ENCODE measurements at places on chromosomes 6 and 20.

DNA sequence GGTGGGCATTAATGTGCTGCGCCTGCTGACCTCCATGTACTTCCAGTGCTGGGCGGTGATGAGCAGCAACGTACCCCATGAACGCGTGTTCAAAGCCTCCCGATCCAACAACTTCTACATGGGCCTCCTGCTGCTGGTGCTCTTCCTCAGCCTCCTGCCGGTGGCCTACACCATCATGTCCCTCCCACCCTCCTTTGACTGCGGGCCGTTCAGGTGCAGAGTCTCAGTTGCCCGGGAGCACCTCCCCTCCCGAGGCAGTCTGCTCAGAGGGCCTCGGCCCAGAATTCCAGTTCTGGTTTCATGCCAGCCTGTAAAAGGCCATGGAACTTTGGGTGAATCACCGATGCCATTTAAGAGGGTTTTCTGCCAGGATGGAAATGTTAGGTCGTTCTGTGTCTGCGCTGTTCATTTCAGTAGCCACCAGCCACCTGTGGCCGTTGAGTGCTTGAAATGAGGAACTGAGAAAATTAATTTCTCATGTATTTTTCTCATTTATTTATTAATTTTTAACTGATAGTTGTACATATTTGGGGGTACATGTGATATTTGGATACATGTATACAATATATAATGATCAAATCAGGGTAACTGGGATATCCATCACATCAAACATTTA is 35.2 kb upstream of the NOP56 start:
- no peak for DNase-seq

DNA sequence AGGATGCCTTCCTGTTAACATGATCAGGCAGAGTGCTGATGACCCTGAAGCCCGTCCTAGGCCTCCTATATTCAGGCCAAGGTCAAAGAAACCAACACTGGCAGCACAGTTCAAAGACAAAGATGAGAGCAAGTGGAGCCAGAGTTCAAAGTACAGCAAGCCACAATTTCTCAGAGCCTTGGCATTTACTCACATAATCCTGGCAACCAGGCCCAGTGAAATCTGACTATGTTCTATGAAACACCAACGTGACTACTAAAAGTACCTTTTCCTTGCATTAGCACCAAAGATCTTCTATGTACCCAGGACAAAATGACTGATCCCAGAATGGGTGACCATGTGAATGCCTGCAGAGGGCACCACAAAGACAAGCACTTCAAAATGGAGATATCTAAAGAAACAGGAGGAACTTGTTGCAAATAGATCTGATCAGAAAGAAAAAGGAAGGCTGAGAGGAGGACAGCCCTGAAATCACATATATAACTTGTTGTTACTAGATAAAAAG is 3.9 kb downstream of the NFS1 start:
- no peak for DNase-seq

DNA sequence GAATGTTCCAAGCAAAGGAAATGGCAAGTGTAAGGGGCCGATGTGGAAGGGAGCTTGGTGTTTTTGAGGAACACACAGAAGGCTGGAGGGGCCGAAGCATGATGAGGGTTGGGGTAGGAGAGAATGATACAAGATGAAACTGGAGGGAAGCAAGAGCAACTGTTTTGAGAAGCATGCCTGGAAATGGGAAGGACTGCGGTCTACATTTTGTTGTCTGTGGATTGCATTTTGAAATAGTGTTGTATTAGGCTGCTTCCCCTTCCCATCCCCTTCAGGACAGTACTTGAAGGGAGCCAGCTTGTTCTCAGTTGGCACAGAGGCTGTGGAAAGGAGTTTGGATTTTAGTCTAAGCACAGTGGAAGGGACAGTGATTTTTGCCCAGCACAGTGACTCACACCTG is 2.2 kb downstream of the TM9SF4 start:
- no peak for DNase-seq

DNA sequence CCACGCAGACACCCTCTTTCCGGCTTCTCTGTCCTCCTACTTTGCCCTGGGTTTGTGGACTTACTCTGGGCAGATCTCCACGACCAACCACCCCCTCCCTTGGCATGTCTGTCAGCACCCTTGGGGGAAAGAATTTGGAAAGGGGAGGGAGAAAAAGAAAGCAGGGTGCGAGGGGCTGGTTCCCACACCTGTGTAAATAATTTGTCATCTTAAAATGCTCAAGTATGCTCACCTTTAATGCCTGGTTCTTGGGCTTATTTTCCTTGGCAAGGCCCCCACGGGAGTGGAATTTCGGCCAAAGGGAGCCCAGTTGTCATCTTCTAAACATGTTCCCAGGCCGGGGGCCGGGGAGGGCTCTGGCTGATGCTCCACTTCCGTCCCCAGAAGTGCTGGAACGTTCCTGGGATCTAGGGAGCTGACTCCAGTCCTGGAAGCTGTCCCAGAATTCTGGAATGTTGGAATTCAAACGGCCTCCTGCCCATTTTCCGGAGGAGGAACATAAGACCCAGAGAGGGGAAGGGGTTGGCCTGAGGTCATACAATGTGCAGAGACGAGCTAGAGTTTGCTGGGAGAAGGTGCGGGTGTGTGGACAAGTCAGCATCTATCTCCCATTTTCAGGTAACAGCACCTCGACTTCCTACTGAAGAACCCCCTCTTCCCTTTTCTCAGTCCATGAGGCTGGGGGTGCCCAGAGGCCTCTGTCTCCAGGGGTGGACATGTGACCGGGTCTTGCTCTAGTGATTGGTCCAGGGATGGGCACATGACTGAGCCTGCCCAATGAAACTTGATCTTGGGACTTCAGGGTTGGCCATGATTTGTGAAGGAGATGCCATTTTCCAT is 122.3 kb downstream of the CEBPB start:
- DNase-seq = peak; percentile 92

GRCh38 chr6:39428816-39429215 is 106.3 kb upstream of the KCNK16 start:
- DNase-seq = no peak

Data from HTR-8/SVneo (cell line).